ENCODE measurements at places on chromosomes 7 and 10. TPM values are rescaled to one million over a fixed set of nuclear protein-coding genes. Genes with fewer than 3 reads are reported as not detected.

GRCh38 chr10:49834976-49835375 lies 72.9 kb upstream of the OGDHL start:
- DNase-seq = no peak

Gene AGAP4
- 12.1 TPM for total RNA-seq

DNA sequence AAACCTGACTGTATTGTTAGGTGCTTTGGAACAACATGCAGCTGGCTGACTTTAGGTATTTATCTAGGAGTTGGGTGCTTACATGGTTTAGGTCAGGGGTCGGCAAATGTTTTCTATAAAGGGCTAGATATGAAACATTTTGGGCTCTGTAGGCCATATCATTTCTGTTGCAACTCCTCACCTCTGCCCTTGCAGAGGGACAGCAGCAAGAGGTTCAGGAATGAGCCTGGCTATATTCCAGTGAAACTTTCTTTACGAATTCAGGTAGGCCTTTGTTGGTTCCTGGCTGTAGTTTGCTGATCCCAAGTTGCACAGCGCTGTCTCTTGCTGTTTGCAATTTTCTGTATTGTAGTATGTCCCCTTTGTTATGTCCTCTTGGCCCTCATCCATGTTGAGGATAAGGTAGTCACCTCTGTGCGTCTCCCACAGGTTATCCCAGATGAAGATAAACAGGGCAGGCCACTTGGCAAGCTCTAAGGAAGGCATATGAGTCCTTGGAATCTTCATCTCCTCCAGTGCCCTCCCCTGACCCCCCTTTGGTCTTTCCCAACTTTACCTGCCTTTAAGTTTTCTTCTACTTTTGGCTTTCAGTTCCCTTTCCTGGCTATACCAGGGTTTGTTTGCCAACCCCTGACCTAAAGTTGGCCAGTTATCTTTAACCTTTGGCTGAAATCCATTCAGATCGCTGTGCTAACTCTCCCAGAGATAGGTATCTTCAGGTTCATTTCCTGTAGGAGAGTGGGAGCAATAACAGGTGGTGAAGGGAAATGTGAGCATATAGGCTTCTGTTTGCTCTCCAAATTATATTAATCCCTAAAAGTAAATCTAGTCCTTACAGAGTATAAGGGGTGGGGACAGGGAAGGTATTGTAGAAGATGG lies 36.1 kb downstream of the SGPL1 start:
- no peak for DNase-seq

Gene LRRN3
- total RNA-seq = 1.7 TPM

Gene BICC1
- 3.3 TPM for total RNA-seq

- no peak for DNase-seq
Observed at GRCh38 chr10:77661100-77661499, 23.5 kb upstream of the KCNMA1 start.

DNA sequence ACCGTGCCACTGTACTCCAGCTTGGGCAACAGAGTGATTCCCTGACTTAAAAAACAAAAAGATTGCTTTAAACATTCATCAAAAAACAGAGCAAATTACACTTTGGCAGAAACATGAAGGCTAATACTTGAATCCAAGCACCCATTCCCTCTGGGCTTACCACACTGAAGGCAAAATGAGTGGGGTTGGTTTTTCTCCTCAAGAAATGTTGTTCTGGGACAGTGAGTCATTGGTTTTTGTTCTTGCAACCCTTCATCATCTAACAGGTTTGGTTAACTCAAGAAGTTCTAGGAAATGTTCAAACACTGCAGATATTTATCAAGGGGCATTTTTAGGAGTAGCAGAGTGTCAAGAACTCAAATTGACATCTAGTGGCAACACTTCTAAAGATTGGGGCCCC lies 60.5 kb downstream of the KIAA1217 start:
- DNase-seq = no peak

Gene CADPS2
- 2.2 TPM for total RNA-seq

- DNase-seq = no peak
Observed at GRCh38 chr7:95155965-95156364, 168.4 kb downstream of the PON1 start.

GRCh38 chr10:71077796-71078453 lies 134.4 kb upstream of the UNC5B start:
- DNase-seq = no peak

GRCh38 chr7:108026116-108026515 lies 23.2 kb upstream of the LAMB1 start:
- no peak for DNase-seq

DNA sequence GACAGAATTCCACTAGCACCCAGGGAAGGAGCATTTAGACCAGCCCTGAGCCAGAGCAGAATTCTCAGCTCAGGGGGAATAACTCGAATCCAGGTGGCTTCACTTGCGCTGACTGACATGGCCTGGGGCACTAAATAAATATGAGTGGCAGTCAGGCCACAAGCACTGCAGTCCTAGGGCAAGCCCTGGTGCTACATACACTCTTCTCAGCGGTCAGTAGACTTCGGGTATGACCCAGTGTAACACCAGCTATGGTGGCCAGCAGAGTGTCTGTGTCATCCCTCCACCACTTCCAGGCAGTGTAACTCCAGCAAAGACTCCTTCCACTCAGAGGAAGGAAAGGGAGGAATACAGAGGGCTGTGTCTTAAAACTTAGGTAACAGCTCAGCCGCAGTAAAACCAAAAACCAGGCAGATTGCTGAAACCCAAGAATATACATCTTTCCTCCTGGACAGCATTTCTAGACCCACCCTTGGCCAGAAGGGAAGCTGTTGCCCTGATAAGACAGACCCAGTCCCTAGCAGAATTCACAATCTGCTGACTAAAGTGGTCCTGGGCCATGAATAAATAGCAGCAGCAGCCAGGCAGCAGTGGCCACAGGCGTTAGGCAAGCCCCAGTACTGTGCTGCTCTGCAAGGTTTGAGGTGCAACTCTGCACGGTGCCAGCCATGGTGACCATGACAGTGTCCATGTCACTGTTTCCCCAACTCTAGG lies 77.0 kb downstream of the SNX13 start:
- DNase-seq = no peak

GRCh38 chr10:17965649-17966235 lies 14.0 kb downstream of the SLC39A12 start:
- no peak for DNase-seq

DNA sequence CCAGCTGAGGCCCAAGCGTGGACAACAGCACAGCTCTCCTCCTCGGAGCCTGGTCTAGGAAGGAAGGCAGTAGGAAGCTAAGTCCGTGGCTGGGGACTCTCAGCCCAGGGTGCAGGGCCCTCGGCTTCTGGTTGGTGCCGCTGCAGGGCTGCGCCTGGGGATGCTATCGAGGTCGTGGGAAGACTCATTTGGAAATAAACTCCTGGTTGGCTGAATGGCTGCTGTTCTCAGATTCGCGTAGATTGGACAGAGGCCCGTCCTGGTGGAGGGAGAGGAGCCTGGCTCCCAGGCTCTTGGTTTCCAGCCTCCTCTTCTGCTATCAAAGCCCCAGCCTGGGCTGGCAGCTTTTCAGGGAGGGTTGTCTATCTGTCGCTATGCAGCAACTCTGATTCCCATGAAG lies 152.6 kb upstream of the FZD8 start:
- no peak for DNase-seq

Data from esophagus squamous epithelium (tissue), 5 donors.